ENCODE measurements at places on chromosomes 16 and 17.
A peak's percentile ranks its signal among the peaks of the same experiment; 100 is the strongest.

GRCh38 chr16:81693041-81693743, 85.9 kb upstream of the PLCG2 start:
- DNase-seq, result peak; percentile 68

DNA sequence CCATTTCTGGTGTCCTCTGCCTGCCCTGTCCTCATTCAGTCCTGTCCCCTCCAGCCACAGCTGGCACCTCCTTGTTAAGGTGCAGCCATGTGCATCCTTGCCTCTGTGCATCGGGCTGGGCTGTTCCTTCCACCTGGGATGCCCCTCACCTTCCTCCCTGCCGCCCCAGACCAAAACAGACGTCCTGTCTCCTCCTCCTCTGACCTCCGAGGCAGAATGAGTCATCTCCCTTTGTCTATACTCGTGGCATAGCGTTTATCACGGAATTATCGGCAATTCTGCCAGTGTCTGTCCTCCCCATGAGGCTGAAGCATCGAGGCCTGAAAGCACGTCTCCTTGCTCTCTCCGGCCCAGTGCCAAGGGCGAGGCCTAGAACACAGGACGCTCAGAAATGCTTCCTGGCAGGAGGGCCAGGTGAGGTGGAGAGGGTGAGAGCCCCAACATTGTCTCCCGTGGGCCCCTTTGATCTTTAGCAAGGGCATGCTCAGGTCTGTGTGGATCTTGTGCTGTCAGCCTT, 4.6 kb downstream of the RAI1 start:
- peak; percentile 43 for DNase-seq

DNA sequence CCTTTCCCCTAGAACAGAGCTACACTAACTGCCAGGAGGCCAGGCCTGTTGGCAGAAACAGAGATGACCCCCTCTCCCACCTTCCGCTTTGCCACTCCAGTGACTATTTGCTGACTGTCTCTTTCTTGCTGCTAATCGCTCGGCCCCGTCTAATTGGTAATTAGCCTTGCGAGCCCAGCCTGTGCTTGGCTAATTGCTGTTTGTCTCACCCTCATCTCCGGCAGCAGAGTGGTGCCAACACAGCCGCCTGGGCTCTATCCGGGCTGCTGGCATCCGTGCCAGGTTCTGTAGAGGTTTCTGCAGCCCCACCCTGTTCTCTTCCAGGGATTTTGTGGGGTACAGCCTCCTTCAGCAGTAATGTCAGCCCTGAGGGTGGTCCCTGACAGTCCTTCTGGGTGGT, 27.4 kb upstream of the PHB1 start:
- DNase-seq, result no peak

GRCh38 chr17:44801880-44802279, 28.2 kb downstream of the GJC1 start:
- DNase-seq, result no peak

GRCh38 chr17:79070266-79070880, 4.3 kb upstream of the ENGASE start:
- no peak for DNase-seq

DNA sequence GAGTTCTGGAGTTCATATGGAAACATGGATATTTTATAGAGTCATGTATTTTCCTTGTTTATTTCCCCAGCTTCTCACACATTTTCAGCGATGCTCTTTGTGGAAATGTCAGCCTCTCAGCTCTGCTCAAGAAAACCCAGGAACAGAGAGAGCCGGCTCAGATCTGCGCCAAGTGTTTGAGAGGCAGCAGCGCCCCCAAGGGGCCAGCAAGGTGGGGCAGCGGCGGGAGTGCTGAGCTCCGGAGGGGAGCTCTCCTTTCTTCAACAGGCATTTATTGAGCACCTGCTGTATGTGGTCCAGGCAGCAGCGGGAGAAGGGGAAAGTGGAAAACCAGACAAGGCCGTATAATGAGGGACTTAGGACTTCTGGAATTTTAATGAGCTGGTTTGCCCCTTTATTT, 421.1 kb upstream of the C16orf82 start:
- DNase-seq, result no peak

GRCh38 chr16:66486199-66486772, 59.2 kb downstream of the BEAN1 start:
- DNase-seq, result no peak

DNA sequence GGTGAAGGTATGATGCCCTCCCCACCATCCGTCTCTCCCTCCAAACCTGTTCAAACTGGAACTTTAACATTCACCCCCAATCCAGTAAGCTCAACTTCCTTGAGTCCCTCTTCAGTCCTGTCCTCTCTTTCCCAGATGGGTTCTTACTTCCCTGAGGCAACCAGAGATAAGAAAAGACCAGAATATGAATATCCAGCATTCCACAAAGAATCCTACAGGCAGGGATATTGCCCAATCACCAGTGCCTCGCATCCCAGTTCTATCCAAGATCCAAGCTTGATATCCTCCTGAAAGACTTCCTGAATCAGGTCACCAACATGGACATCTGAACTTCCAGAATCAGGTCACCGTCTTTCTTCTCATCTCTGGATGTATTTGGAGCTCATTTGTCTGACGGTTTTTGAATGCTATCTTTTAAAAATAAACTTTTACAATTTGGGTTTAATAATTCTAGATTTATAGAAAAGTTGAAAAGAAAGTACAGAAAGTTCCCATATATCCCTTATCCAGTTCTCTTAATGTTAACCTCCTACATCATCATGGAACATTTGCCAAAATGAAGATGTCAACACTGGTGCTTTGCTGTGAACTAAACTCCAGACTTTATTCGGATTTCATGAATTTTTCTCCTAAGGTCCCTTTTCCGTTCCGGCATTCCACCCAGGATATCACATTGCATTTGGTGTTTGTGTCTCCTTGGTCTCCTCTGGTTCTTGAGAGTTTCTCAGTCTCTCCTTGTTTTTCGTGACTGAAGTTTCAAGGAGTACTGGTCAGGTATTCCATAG, 13.7 kb upstream of the COL1A1 start:
- no peak for DNase-seq

GRCh38 chr16:72025404-72026114, 17.0 kb downstream of the DHODH start:
- DNase-seq, result no peak

- no peak for DNase-seq
Measured at GRCh38 chr16:88338111-88338510, 44.6 kb upstream of the ZNF469 start.

GRCh38 chr16:25108054-25108453, 3.5 kb upstream of the LCMT1 start:
- no peak for DNase-seq

DNA sequence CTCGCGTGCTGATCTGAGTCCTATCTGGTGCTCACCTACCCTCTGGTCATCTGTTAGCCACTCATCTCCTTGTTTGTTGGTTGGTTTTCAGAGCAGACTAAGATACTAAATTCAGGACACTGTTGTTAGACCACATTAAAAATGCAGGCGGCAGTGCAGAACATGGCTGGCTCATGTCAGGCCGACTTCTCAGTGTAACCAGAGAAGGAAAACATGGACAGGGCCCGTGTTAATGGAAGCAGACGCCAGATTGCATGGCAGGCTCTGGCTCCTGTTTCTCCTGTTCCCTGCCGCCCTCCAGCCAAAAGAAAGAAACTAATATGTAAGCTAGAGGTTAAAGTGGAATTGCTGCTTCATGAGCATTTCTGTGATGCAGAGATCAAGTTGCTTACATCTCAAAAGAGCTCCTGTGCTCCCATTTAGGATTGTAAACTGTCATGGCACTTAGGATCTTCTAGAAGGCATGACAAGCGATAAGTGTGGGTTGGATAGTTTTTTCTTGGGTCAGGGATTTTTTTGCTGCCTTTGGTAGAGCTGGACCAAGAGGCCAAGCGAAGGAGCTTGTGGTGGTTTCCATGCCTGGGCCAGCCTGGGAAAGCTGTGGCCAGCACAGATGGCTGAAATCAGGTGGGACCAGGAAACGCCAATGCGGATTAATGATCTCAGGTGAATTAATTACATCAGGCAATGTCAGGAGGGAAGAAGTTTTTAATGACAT, 56.1 kb downstream of the YPEL2 start:
- no peak for DNase-seq

GRCh38 chr17:79749156-79749815, 18.5 kb downstream of the ENPP7 start:
- peak; percentile 59 for DNase-seq
